ENCODE measurements at places on chromosomes 5 and 9. TPM values are rescaled to one million over a fixed set of nuclear protein-coding genes. Genes with fewer than 3 reads are reported as not detected.

- DNase-seq: no peak
These were observed 115.8 kb upstream of the HAND1 start for GRCh38 chr5:154593796-154594195.

GRCh38 chr9:4317205-4317604 lies 17.3 kb upstream of the GLIS3 start:
- no peak for DNase-seq

- no peak for DNase-seq
These were observed 182.1 kb downstream of the FBN2 start for GRCh38 chr5:128355961-128356360.

GRCh38 chr9:91320299-91320698 lies 41.4 kb downstream of the AUH start:
- no peak for DNase-seq

PRDM9 gene
- not detected for total RNA-seq

DNA sequence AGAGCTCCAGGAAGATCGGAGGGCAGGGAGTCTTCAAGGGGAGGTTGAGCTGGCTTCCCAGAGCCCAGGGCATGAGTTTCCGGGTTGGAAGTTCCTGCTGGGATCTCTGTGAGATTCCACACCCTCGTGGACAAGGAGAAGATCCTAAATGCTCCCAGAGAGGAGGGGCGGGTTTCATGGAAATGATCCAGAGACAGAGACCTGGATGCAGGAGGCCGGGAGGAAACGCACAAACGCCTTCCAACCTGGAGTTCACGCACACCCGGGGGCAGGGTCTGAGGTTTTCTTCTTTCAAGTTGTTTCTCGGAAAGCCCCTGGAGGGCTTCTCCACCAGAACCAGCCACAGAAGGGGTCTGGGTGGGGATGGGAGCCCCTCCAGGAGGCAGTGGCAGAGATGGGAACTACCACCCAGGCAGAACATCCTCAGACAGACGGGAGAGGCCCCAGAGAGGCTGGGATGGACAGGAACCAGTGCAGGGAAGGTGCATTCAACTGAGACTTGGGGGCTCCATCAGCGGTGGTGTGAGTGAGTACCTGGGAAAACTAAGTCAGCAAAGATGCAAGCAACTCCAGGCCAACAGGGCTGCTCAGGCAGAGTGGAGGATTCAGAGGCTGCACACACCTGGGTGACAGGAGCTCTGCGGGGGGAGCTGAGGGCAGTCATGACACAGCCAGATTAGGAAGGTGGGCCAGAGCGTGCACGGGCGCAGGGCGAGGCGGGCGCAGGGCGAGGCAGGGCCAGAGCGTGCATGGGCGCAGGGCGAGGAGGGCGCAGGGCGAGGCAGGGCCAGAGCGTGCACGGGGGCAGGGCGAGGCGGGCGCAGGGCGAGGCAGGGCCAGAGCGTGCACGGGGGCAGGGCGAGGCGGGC lies 52.1 kb upstream of the EXOC3 start:
- no peak for DNase-seq

DNA sequence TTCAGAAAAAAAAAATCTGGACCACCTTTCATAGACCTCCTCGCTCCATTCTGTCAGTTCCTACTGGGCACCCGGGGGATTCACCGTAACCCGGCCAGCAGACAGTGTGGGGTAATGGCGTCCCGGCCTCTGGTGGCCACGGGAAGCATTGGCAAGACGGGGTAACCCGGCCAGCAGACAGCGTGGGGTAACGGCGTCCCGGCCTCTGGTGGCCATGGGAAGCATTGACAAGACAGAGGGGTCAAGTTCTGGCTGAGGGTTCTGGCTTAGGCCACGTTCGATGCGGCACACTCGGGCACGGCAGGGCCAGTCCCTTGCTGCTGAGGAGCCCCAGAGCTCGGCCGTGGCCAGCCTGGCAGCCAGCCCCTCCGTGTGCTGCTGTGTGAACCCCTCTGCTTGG lies 116.2 kb upstream of the RAPGEF1 start:
- no peak for DNase-seq

DNA sequence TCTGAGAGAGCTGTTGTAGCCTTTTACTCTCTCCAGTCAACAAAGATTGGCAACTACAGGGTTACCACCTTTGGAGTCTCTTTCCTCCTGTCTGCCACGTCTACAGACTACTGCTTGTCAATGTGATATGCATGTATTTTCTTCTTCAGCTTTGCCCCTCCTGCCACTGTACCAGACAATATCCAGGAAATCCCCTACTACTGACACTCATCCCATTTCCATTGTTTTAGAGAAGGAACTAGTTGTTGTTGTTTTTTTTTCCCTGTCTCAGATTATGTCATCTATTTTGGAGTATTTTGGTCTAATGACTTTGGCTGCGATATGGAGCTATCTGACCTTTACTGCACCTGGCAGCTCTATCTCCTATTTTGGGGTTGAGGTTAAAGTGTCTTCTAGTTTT lies 50.1 kb upstream of the MACIR start:
- no peak for DNase-seq

DNA sequence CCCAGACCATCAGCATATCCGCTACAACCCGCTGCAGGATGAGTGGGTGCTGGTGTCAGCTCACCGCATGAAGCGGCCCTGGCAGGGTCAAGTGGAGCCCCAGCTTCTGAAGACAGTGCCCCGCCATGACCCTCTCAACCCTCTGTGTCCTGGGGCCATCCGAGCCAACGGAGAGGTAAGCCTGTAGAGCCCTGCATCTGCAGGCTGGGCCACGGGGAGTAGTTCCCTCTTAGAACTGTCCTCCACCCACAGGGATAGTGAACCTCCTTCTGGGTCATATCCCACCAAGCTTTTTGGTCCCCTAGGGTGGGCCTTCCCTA lies 569 bp downstream of the GALT start:
- DNase-seq: no peak

DNA sequence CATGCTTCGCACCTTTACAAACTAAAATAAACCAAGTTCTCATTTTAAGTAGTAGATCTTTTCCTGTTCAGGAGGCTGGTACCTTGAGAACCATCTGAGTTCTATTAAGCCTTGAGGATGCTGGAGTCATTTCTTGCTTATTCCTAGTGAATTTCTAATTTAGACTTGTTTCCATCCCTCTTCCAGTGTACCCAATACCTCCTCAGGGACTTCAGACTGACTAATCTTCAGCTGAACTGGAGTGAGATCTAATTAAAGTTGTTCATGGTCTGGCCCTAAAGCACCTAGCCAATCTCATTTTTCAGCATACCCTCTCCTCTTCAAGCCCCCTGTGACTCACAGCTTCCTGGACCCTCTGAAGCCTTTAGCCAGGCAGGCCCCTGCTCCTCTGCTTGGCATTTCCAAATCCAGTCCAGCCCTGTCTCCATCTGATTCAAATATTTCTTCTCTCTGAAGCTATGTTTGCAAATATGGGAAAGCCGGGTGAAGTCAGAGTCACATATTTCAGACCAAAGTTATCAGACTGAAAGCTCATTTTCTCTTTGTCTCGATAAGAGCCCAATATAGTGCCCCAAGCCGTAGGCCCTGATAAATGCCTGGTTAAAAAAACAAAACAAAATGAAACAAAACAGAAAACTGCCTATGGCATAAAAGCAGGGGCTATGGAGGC lies 19.4 kb upstream of the TNFSF15 start:
- DNase-seq: peak; percentile 53

- peak; percentile 41 for DNase-seq
These were observed 57.7 kb downstream of the DUSP1 start for GRCh38 chr5:172713113-172713808.

IL5 gene
- 7.7 TPM for total RNA-seq

DNA sequence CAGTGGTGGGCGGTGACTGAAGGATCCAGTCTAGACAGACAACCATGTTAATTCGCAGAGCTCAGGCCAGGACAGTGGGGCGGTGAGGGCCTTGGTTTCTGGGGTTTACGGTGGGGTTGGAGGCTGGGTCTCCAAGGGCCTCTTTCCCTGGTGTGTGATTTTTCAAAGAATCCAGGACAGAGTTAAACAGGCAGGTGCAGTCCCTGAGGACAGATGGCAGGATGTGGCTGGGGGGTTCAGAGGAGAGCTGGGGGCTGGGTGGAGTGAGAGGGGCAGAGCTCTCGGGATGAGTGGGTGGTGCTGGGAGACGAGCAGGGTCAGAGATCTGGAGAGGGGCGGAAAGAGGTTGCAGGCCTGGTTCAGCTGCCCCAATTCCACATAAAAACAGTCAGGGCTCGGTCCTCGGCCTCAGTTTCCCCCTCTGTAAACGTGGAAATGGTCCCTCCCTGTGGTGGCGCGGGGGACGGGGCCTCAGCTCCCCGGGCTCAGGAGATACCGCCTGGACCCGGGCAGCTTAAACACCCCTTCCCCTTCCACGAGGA lies 145.9 kb downstream of the GAPVD1 start:
- no peak for DNase-seq

CCDC192 gene
- not detected for total RNA-seq

SHISAL2B gene
- not detected for total RNA-seq

DNA sequence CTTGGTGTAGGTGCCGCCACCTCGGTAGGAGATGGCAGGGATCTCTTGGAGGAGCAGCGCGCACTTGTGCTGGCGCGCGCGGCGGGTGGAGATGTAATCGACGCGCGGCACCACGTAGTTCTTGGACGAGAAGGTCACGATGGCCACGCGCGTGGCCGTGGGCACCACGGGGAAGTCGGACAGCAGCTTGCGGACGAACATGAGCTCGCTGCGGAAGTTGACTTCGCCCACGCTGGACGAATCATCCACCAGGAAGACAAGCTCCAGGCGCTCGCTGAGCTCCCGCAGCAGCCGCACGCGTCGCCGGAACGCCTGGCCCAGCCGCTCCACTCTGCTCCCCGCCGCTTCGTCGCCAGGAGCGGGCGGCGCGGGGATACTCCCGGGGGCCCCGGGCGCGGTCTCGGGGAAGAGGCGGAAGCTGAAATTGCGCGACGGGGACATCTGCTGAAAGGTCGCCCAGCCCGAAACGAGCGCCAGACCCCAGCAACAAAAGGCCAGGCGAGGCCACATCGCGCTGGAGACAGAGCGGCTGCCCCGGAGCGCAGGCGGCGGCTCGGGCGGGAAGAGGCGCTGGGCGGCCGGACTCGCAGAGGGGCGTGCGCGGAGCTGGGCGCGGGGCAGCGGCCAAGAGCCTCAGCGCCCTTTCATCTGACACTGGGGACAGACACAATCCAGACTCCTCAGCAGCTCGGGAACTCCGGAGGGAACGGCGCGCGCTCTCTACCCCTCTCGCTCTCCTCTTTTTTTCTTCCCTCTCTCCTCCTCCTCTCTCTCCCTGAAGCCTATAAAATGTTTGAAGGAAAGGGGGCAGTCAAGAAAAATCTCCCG lies at the start of gene SVEP1:
TSS of gene SVEP1 (minus strand) at position 708 of the 828 bp plus-strand sequence. CDS start at position 510, 198 bp downstream.
- peak; percentile 70 for DNase-seq

SPINK1 gene
- total RNA-seq: 14.0 TPM

DNA sequence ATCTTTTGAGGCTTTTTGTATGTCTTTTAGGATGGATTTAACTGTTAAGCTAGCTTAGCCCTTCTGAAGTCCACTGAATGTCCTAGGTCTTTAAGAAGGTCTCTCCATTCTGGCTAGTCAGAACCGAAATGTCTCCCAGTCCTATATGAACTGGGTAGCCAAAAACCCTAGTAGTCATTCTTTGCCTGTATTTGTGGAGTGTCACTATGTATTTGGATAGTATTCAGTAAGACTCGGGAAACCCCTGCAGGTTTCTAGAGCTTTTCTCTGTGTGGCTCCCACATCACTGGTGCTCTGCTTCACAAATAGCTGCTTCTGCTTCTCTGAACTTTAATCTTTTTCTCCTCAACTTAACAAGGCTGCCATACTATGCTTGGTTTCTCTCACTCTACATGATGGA lies 68.0 kb downstream of the RIC1 start:
- no peak for DNase-seq

ERP44 gene
- 23.8 TPM for total RNA-seq

SPAG8 gene
- total RNA-seq: 5.1 TPM

KCNT1 gene
- total RNA-seq: 3.6 TPM

GRCh38 chr9:129945314-129945713 lies 97.7 kb downstream of the FNBP1 start:
- no peak for DNase-seq

- DNase-seq: no peak
These were observed 315.6 kb downstream of the MTRR start for GRCh38 chr5:8184455-8185063.

GABRA1 gene
- 2.9 TPM for total RNA-seq

DNA sequence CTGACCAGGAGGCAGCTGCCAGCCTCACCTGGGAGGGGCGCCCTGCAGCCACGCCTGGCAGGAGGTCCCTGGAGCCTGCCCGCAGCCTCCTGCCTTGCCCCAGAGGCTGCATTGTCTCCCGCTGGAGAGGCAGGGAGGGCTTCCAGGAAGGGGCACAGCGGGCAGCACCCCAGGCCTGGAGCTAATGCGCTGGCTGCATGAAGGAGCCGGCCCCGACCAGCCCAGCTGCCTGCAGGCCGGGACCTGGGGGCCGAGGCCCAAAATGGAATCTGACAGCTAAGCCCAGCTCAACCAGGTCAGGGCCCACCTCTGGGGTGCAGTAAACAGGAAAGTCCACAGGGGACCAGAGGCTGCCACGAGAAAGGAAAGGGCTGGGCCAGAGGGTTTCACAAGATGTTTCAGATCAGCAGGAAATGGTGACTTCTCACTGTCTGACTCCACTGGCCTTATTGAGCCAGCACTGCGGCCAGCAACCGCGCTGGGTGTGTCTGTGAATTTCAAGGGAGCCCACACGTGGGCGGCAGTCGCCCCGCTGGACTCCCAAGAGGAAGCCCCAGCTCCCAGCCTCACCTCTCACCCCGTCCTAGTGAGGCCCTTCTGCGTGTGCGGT lies 18.6 kb upstream of the NOTCH1 start:
- DNase-seq: no peak

DNA sequence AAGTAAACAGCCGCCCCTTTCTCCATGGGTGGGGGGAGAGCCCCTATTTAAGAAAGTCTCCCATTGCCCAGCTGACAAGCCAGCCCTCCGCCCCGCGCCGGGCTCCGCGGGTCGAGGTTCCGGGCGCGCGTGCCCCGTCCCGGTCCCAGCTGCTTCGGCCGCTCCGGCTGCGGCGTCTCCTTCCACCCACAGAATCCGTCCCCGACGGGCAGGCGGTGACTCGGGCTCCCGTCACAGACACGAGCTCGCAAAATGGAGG lies 223 bp downstream of the NR3C1 start:
- DNase-seq: no peak

DNA sequence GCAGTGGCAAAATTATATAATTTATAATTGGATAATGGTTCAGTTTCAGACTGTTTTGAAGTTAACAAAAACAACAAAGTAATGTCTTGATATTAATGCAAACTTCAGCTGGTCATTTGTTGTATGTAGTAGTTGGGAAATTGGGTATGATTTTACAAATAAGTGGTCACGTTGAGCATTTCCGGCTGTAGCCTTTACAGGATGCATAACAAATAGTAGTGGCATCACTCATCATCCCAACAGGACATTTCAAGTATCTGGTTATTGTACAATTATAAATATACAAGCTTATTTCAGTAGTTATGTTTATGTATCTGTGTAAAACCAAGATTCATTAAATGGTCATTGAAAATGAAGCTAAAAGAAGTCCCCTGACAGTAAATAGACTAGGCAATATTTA lies 72.9 kb downstream of the SMIM15 start:
- DNase-seq: no peak
